Smooth muscle cell of the pulmonary artery (primary cell): ENCODE measurements at places on chromosomes 16 and 17. TPM values are rescaled to one million over a fixed set of nuclear protein-coding genes. Genes with fewer than 3 reads are reported as not detected.

GCGR gene
- not detected in 2 replicates for total RNA-seq

LRRC37B gene
- 10.7 and 13.5 TPM in 2 replicates for total RNA-seq

RNF222 gene
- total RNA-seq, result not detected in 2 replicates

LHX1 gene
- not detected in 2 replicates for total RNA-seq

TBC1D3 gene
- total RNA-seq, result not detected in 2 replicates

VMO1 gene
- 0.33 TPM in 2 replicates for total RNA-seq

GPRC5C gene
- 13.8 and 15.0 TPM in 2 replicates for total RNA-seq

CCL15 gene
- total RNA-seq, result not detected in 2 replicates

SLC5A2 gene
- total RNA-seq, result 0.03 and 0.07 TPM in 2 replicates

C16orf74 gene
- total RNA-seq, result 1.7 and 2.9 TPM in 2 replicates

CRYM gene
- 0.63 TPM in 1 of 2 replicates, not detected in the other for total RNA-seq

MMP15 gene
- 2.4 and 4.3 TPM in 2 replicates for total RNA-seq

SDK2 gene
- 0.10 and 0.13 TPM in 2 replicates for total RNA-seq

DNAI2 gene
- not detected in 2 replicates for total RNA-seq

NACA2 gene
- total RNA-seq, result 0.13 TPM in 1 of 2 replicates, not detected in the other

NTN1 gene
- total RNA-seq, result 0.26 and 1.3 TPM in 2 replicates

MYH2 gene
- not detected in 2 replicates for total RNA-seq

PRM2 gene
- total RNA-seq, result not detected in 2 replicates

SULT1A2 gene
- not detected in 2 replicates for total RNA-seq

C16orf92 gene
- not detected in 2 replicates for total RNA-seq

MPP3 gene
- total RNA-seq, result 9.2 and 18.6 TPM in 2 replicates

CA5A gene
- not detected in 2 replicates for total RNA-seq

CDRT15 gene
- total RNA-seq, result not detected in 2 replicates
